ENCODE measurements at places on chromosomes 13 and 19.

GRCh38 chr13:76983676-76984075, 8.2 kb upstream of the CLN5 start:
- no peak for DNase-seq

DNA sequence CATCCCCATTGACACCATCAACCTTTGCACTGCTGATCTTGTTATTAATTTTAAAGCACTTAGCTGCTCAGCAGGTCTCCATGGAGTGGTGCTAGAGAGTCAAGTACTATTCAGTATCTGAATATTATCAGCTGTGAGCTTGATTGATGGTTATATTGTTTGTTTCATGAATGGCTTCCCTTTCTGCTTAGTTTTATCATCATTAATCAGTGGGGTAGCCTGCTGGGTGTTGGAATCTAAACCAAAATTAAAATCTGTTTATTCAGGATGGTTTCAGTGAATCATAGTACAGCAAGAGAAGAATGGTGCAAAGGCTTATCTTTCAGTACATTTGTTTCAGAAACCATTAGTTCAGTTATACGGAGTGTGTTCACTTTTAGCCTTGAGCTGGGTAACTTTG, 42.5 kb upstream of the SCEL start:
- DNase-seq = peak; percentile 18

GRCh38 chr19:38183251-38183897, 40.6 kb downstream of the DPF1 start:
- DNase-seq = no peak

GRCh38 chr13:51638216-51638871, 54.1 kb downstream of the WDFY2 start:
- DNase-seq = no peak

GRCh38 chr19:41575998-41576397, at the start of gene CEACAM21:
Gene CEACAM21, plus strand, starts transcription at chr19:41576166. Its CDS starts 109 bp downstream, at chr19:41576275.
- DNase-seq = no peak

DNA sequence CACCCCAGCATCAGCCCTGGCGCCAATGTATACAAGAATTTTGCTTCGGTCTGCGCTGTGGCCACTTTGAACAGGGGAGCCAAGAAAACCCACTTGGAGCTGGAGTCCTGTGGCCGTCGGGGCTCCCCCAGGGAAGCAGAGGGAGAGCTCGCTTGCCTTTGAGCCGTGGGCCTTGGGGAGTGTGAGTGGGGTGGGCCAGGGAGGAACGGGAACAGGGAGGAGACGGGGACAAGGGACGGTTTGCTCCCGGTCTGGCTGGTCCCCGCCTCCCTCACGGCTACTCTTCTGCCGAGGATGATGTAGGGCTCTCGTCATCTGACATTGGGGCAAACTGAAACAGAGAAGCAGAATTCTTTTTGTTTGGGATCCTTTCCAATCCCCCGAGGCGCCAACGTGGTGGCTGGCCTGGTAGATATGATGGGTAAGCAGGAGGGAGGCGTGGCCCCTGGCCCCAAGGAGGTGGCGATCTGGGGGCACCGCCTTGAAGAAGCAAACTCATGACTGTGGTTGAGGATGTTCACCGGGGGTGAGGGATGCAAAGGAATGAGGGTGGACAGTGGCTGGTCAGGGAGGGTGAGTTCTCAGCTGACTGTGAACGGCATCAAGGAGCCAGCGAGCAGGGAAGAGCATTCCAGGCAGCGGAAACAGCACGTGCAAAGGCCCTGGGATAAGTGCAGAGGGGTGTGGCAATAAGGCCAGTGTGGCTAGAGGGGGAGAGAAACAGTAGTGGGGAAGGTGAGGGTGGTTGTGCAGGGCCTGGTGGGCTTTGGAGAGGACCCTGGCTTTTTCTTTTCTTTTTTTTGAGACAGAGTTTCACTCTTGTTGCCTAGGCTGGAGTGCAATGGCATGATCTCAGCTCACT, 10.9 kb upstream of the SPC24 start:
- no peak for DNase-seq

DNA sequence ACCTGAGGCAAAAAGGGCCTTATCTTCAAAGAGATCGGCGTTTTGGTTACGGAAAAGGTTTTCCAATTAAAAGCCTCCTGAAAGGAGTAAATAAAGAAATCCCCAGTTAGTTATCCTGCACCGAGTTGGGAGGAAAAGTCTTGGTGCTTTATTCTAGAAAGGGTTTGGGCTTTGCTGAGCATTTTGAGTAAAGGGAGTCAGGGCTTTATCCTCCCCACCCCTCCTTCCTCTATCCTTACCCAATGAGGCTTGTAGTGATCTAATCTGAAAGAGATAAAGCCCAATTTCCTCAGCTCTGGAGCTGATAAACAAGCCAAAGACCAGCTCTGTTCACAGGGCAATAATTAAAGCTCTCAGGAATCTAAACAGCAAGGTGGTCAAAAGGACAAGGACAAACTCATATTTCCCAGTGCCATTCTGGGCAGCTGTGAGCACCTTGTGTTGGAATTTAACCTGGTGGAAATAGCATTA, 188.9 kb upstream of the TSC22D1 start:
- no peak for DNase-seq

DNA sequence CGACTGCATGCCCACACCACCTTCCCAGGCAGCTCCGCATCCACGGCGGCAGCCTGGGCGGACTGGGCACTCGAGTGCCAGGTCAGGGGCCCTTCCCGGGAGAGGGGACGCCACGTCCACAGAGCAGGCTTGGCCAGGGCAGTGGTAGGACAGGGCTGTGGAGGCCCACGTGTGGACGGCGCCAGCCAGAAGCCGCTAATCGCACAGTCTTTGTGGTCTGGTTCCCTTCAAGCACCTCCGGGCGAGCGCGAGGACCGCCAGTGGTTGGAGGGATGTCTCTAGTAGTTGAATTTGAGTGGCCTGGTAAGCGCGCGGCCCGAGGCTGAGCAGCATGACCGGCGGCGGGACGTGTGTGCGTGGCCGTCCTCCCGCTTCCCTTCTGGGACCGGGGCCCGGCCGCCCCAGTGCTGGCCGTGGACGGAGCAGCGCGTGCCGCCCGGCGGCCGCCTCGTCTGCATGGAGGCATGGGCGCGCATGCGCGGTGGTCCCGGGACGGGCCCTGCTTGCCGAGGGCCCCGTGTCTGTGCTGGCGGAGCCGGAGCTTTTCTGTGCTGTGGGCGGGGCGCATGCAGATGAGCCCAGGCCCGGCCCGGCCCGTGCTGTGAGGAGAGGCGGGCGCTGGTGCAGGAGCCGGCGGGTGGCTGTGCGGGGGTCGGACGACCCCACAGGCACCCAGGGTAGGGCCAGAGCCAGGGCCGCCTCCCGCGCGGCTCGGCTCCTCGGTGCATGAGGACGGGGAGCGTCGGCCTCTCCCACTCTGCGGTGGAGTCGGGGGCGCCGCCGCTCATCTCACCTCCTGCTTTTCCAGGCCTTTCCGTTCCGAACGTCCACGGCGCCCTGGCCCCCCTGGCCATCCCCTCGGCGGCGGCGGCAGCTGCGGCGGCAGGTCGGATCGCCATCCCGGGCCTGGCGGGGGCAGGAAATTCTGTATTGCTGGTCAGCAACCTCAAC, 8.6 kb downstream of the PTBP1 start:
- DNase-seq = no peak

GRCh38 chr19:45011959-45012358, 10.7 kb downstream of the RELB start:
- DNase-seq = no peak

DNA sequence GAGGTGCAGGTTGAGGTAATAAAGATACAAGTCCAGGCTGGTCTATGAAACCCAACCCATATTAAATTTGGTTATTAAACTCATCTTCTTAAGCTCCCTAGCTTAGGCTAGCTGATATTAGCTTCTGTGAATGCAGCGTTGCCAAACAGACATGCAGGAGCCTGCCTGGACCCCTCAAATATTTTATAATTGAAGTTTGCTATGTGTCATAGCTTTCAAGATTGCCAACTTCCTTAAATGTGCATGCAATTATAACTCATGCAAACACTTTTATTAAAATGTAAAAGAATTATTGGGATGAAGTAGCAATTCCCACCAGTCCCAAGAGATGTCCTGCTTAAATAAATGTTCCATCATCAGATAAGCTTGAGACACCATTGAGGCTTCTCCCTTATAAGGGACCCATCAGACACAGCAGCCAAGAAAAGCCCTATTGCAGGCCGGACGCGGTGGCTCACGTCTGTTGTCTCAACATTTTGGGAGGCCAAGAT, 51.3 kb downstream of the MBNL2 start:
- DNase-seq = no peak

DNA sequence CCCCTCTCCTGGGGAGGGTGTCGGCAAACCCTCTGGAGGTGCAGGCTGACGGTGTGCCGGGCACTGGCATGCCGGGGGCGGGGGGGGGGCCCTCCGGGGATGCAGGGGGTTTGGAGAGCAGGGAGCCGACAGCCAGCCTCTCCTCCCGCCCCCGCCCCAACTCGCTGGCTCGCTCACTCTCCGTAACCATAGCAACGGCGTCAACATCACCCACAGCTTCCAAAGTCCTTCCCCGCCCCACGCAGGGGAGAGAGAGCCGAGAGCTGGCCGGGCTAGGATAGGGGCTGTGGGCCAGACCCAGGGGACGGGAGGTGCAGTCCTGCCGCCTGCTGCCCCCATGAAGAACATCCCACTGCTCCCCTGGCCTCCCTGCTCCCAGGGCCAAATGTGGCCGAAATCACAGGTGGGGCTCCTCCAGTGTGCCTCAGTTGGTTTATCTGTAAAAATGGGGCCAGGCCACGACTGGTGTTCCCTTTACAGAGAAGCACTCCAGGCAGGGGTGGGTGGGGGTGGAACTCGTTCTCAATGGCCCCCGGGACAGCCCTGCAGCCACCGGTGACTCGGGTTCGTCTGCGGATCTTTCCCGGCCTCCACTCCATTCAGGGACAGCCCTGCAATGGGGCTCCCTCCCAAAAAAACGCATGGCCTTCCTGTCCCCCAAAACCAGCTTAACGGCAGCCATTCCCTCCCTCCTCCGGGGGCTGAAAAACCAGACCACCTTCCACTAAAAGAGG, 3.2 kb downstream of the KLF16 start:
- DNase-seq = peak; percentile 28

DNA sequence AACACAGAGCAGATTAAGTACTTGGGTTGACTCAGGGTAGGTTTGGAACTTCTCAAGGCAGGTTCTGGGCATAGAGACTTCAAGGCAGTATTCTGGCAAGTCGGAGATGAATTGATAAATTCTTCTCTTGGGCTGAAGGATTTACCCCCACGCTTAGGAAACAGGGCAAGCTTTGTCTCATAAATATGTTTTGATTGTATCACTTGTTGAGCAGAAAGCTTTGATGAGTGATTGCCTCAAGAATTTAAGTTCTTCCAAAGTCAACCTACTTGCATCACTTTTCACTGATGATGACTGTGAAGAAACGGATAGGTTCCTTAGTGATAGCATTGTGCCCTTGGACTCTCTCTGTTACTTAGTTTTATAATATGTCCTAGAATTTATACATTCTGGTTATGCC, 258.6 kb upstream of the DACH1 start:
- DNase-seq = no peak

- no peak for DNase-seq
Observed at GRCh38 chr19:21850656-21851255, 14.8 kb upstream of the ZNF43 start.

- no peak for DNase-seq
Observed at GRCh38 chr19:16594131-16594586, 21.9 kb upstream of the SLC35E1 start.

DNA sequence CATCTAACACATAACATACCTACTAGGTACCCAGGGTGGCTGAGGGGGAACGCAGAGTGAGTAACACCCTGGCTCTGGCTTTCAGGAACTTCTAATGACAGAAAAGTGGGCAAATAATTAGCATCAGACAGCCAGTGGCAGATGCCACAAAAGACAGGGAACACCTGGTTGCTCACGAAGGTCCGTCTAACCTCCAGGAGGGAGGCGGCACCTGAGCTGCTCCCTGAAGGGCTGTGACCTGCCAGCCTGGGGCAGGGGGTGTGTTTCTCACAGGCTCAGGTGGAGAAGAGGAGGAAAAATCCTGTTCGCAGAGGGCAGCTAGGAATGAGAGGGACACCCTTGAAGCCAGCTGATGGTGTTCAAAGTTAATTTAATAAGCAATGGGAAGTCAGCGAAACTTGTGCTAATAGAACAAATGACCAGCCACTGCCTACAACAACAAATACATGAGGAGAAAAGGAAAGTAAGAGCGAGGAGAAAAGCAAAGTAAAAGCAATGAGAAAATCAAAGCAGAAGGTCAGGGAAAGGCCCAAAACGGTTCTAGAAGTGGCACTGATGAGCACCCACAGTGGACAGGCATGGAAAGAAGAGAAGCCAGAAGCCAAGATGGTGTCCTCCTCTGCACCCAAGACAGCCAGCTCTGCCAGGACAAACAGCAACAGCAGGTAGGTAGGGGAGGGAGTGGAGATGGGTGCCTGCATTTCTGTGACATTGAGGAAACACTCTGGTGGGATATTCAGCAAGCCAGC, 87.3 kb downstream of the STK24 start:
- no peak for DNase-seq

GRCh38 chr19:33664744-33665143, 43.0 kb downstream of the CHST8 start:
- no peak for DNase-seq

GRCh38 chr13:66520511-66521355, 709.4 kb downstream of the PCDH9 start:
- DNase-seq = no peak

- no peak for DNase-seq
Observed at GRCh38 chr19:52170304-52170703, 1.1 kb downstream of the ZNF836 start.

- DNase-seq = no peak
Observed at GRCh38 chr19:55812449-55812848, 19.4 kb downstream of the NLRP11 start.

DNA sequence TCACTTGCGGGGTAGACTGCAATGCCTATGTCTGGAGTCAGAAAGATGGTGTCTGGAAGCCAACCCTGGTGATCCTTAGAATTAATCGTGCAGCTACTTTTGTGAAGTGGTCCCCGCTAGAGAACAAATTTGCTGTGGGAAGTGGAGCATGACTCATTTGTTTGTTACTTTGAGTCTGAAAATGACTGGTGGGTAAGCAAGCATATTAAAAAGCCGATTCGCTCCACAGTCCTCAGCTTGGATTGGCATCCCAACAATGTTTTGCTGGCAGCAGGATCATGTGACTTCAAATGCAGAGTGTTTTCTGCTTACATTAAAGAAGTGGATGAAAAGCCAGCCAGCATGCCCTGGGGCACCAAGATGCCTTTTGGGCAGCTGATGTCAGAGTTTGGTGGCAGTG, 9.5 kb upstream of the ERVV-1 start:
- DNase-seq = no peak

DNA sequence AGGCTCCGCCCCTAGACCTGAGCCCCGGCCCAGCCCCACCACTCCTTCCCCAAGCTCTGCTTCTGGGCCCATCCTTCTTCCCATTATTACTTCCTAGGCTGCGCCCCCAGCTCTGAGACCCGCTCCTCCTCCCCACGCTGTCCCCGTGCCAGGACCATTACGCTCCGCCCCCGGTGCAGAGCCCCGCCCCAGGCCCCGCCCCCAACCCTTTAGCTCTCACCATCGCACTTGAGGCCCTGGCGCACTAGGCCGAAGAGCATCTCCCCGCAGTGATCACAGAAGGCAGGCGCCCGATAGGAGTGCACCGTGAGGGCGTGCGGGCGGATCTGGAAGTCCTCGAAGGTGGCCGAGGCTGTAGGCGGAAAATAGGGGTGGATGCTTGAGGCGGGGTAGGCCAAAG, 6.2 kb downstream of the PRKD2 start:
- no peak for DNase-seq

GRCh38 chr13:75299246-75299645, 182.7 kb downstream of the TBC1D4 start:
- DNase-seq = no peak

- no peak for DNase-seq
Observed at GRCh38 chr13:62613819-62614218, 1198.2 kb upstream of the PCDH20 start.

All from NCI-H2029 (cell line).